ENCODE measurements at places on chromosomes 3 and 15. TPM values are rescaled to one million over a fixed set of nuclear protein-coding genes. Genes with fewer than 3 reads are reported as not detected.
A peak's percentile ranks its signal among the peaks of the same experiment; 100 is the strongest.

TRPM1 gene
- total RNA-seq: not detected

PBRM1 gene
- total RNA-seq: 48.9 TPM

FMN1 gene
- total RNA-seq: 12.8 TPM

DNA sequence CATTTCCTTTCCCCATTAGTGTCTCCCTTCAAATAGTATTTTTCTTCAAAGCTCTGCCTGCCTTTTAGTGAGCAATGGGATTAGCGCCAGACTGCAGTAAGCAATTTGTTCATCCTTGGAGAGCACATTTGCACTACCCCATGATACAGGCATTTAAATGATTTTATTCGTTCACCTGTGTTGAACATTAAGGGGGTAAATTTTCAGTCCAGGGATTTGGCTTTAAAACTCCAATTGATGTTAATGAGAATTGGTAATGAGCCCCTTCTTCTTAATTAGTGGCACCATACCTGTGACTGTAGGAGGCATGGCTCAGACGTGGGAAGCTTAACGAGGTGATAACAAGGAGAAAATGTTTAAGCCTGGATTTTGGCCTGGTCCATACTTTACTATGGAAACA lies 161.4 kb upstream of the NANOGP8 start:
- no peak for DNase-seq

DNA sequence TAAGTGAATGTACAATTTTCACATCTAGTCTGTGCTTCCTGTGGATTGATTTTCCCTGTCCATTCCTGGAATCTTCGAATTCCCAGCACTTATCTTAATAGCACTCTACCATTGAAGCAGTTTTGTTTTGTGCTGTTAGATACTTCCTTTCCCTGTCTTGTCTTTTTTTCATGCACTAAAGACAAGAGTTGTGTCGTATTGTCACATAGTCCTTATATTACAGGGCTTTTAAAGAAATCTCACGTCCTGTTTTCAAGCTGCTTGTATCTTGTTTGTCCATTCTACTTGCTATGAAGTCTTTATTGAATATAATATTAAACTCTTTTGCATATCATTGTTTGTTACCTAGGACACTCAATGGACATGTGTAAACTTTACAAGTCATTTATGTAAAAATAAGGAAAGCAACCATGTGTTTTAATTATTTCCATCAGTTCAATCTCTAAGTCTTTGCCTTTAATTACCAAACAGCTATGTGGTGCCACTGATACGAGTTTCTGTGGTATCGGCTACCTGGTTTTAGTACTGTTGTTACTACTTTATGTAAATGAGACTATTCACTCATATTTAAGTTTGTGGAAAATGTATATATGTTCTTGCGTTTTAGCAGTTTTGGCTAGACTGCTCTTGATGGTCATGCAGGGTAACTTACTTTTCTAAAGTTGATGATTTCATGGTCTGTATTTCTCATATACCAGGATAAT lies 10.3 kb downstream of the PIK3CA start:
- DNase-seq: no peak

DNA sequence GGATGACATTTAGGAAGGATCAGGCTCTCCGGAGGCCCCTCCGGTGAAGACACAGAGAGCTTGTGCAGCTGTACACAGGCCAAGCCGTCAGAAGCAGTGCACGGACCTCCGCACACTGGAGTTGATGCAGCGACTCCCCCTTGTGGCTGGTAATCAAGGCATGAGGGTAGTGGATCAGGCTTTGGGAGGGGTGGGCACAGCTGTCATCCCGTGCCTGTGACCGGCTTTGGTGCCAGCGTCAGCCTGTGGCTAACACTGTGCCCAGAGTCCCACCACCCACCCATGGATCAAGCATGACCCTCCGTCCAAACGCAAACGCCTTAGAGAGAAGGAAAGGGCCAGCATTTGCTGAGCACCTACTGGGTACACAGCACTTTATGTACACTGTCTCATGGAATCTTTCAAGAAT lies 8.2 kb upstream of the GRIP2 start:
- peak; percentile 29 for DNase-seq

DNA sequence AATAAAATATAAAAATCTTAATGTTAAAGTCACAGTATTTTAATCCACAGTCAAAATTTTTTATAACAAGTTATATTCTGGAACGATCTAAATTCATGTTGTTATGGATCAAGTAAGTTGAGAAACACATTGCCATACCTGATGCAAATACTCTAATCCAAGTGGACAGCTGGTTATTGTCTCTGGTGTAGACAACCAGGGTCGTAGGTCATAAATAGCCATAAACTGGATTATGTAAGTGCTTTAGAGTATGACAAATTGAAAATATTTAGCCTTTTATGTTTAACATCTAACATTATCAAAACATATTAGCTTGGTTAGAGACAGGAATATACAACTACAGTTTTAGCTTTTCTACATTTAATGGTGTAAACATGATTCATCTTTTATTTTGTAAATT lies 53.0 kb downstream of the PLSCR2 start:
- no peak for DNase-seq

DNA sequence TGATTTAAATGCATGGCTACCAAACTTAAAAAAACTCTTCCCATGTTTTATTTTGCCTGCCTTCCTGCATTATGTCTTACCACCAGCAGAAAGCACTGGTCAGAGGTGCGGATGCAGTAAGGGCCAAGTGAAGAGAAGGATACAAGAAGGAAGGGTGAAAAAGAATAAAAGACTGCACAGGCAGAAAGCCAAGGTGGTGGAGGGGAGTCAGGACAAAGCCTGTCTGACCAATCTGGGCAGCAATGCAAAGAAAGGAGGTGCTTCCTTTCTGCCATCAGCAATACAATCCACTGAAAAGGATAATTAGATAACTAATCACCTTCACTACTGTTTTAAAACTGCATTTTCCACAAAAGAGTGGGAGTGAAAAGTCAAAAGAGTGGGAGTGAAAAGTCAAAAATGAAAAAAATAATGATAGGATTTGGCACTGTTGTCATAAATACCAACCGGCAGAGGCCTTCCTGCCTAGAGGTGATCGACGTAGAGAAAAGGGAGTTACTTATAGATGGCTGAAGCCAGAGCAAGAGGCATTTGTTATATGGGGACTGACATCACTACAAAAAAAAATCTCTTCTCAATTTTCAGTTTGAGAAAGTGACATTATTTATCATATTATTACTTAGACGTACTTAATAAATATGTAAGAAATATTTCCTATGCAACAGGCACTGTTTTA lies 385.3 kb downstream of the TBC1D5 start:
- DNase-seq: no peak

DNA sequence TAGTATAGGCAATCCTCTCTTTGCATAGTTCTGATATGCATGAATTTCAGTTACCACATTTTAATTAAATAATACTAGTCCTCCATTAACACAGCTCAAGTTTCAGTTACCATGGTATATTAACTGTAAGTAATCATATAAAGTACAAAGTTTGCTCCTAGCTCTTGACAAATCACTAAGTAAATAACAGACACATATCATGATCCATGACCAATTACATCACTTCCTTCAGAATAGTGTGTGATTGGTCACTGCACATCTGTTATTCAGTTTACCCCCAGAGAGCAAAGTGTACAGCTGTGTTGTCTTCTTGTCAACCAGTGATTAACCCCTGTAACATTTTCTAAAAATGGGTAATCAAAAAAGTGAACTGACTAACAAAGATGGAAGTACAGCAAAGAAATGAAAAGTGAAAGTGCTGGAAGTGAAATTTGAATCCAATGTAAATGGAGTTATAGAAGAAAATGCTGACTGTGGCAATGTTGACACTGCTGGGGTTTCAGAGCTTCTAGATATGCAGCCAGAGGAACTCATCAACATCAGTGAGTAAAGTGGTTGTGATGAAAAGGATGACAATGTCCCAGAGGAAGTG lies 30.2 kb upstream of the LEKR1 start:
- DNase-seq: no peak

- no peak for DNase-seq
Measured at GRCh38 chr15:84949845-84950569, 31.6 kb upstream of the PDE8A start.

GRCh38 chr3:133840767-133841166 lies 35.2 kb downstream of the SRPRB start:
- no peak for DNase-seq

Measured in HFFc6 (cell line).